ENCODE measurements at places on chromosomes 1 and 21.

DNA sequence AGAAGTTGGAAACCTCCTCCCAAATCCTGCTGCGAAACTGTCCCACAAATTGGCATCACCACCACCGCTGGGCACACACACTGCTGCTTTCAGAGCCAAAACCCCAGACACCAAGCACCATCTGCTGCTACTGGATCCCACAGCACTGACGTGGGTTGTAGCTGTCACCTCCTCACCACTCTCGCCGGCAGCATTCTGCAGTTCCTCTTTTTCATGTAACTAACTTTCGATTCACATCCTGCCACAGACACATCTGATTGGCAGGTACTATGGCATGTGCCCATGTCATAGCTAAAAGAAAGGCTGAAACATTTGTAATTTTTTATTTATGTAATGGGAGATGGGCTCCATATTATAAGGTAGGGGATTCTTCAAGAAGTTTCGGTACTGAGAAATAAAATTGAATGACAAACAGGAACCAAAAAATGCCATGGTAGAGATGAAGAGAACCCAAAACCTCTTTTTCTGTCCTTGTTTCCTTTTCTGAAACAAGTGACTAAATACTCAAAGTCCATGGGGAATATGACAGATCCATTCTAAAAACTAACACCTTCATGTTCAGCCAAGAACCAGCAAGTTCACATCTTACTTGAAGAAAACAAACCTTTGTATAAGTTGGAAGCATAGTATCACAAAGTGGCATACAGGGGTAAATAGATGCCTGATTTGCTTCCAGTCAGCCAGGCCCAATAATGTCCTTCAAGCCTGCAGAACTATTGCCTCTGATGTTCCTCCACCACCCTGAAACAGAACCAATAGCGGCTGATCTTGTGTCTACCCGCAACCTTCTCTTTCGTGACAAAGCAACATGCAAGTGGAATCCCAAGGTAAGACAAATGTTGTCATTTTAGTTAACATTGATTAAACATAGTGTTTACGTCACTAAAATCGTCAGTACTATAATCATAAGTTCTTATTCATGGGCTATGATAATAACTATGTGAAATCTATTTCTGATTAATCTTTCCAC is 26.6 kb upstream of the RGS13 start:
- no peak for DNase-seq

GRCh38 chr1:231183639-231184590 is 22.1 kb downstream of the TRIM67 start:
- no peak for DNase-seq

DNA sequence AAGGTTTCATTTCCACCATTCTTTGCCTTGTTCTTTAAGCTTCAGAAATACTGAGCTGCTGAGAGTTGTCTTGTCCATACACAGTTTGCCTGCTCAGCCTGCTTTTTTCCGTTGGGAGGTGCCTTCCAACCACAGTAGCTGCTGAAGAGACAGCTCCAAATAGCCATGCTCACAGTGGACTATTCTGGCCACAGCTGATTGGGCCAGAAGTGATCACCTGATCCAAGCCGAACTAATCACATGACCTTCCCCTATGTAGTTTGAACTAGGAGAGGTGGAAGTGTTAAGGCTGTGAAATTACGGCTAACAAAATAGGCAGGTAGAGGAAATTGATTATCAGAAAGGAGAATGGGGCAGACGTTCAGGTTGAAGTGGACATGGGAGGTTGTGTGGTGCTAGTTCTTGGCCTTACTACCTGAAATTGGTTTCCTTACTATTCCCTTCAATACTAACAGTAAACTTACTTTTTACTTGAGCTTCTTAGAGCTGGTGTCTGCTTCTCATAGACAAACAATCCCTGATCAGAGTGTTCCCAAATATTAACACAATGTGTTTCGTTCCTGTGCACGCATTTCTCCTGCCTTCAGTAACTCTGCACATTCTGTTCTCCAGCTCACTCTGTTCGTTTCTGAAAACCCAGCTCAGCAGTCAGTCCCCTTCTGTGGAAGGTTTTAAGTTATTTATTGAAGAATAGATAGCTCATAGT is 136.1 kb downstream of the RWDD3 start:
- peak; percentile 0 for DNase-seq

DNA sequence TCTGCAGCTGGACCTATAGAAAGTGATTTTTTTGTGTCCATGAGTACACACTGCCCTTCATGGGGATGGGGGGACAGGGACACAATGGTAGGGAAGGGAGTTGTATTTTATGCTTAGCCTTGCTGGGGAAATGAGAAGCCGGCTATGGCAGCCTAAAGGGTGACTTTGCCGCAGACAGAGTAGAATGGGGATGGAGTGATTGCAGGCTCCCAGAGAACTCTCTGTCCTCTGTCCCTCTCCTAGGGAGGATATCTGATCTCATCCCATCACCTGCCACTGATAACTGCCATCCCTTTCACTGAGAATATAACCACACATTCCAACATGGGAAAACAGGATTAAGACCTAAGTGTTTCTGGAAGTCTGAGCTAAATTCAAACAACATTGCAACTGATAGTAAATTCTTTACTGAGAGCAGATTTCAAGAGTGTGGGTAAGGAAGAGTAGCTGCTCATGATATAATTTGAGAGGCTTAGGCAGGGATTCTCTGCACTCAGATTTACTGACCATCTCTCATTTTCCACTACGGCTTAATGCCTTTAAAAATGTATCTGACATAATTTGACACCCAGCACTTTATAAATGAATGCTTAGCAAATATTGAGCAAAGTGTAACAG is 13.9 kb downstream of the SH2D1B start:
- no peak for DNase-seq

DNA sequence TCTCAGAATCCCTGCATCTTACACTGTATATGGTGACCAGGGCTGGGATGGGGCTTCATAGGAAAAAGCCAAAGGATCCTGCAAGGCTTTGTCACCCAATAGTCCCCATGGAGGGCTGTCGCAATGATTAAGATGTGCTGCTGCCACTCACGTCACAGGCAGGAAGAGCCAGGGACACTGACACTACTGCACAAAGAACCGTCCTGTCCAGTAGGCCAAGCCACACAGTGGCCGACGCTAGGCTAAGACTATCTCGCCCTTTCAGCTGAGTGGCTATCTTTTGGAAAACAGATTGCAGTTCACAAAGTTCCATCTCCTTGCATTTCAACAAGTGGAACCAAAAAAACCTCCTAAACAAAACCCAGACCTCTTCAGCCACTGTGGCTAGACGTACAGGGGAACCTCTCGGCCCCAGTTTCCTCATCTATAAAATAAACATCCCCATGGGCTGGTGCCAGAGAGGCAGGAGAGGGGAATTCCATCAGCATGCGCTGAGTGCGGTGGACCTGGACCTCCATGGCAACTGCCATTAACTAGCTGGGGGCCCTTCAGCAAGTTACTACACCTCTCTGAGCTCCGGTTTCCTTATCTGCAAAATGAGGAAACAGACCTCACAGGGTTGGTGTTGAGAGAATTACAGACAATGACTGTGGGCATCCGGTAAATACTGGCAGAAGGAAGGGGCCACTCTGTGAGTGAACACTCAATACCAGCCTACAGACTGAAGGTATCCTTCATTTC is 8.7 kb downstream of the CAPZB start:
- no peak for DNase-seq

GRCh38 chr1:201127755-201128455 is 921 bp upstream of the ASCL5 start:
- DNase-seq, result peak; percentile 48

DNA sequence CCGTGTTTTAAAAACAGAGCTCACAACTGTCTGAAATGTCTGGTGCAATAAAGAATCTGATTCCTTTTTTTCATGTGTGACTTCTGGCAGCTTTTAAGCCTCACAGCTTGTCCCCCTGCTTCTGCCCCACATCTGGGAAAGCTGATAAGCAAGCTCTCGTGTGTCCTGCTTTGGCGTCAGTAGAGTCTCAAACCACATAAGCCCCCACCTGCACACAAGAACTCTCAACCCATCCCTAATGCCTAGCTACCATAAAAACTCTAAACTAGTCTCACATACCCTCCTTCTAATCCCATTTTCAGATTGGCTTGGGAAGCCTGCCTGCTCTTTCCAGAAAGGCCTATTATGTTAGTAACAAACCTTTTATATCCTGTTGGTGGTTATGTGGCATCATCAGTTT is 94.6 kb upstream of the DAB1 start:
- no peak for DNase-seq

DNA sequence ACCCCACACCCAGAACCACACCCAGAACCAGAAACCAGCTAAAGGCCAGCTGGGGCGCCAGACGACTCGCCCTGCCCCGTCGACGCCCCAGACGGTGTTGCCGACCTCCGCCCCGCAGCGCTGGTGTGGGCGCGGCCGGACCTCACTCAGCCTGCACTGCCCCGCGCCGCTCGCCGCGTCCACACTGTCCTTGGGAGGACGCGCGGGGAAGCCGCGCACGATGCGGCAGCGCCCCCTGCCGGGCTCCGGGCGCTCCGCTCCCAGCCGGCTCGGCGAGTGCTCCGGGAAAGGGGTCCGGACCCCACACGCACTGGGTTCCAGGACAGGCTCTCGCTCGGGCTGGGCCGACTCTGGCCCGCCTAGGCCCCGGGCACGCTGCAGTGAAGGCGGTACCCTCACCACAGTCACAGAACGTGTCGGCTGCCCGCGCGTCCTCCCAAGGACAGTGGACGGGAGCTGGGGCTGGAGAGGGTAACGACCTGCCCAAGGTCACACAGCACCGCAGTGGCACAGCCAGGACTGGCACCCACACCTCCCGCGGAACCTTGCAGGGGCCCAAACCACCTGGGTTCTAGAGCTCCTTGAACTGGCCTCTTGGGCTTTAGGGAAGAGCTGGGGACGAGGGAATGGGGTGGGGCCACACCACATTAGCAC is 90.2 kb downstream of the DMRTA2 start:
- DNase-seq, result peak; percentile 35

GRCh38 chr1:234780112-234780511 is 170.1 kb upstream of the IRF2BP2 start:
- no peak for DNase-seq

DNA sequence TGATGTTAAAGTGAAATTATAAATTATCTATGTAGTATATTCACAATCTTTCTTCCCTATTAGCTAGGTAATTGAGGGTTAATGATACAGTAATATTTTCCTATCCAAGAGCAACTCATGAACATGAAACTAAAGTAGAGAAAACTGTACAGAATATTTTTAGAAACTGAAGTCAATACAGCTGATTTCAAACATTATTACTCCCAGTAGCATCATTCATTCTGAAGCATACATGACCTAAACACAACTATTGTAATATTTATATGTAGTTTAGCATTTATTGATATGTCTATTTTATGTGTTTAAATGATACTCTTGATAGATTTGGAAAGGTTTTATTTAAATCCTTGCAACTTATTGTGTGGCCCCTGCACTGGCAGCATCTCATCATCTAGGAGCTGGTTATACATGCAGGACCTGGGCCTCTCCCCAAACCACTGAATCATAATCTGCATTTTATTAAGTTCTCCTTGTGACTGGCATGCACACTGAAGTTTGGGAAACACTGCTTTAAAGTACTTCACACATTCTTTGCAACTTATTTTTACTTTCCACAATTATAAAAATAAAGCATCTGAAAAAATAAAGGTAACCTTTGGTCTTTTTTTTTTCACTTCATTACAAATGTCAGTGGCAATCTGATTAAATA is 199.9 kb downstream of the LRRC40 start:
- no peak for DNase-seq

DNA sequence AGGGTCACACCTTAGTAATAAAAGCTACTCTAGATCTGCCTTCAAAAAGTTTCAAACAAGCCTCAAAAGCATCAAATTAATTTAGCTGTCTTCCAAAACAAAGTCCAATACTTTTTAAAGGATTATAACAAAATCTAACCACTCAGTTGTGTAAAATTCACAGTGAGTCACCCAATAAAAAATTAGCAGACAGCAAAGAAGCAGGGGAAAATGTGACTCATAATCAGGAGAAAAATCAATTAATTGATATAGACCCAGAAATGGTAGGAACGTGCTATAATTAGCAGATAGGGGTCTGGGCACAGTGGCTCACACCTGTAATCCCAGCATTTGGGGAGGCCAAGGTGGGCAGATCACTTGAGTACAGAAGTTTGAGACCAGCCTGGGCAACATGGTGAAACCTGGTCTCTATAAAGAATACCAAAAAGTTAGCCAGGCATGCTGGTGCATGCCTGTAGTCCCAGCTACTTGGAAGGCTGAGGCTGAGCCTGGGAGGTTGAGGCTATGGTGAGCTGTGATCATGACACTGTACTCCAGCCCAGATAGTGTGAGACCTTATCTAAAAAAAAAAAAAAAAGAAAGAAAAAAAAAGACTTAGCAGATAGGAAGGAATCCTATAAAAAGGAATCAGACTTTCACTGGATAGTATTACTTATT is 8.1 kb upstream of the MYOG start:
- DNase-seq, result peak; percentile 22

- DNase-seq, result no peak
Measured at GRCh38 chr1:76160225-76160624, 85.7 kb downstream of the ST6GALNAC3 start.

DNA sequence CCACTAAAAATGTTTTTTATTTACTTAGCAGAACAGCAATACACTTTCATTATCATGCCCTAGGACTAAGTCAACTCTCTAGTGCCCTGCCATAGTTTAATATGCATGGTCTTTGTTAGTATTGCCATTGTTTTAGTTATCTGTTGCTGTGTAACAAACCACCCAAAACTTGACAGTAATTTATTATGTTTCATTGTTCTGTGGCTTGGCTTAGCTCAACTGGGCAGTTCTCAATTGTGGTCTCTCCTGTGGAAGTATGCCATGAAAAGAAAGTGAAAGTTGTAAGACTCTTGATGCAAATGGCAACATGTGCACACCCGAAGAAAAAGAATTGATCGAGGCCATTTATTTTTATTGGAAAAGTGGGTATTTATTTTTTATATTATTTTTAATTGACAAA is 206.3 kb upstream of the KCTD3 start:
- peak; percentile 3 for DNase-seq

DNA sequence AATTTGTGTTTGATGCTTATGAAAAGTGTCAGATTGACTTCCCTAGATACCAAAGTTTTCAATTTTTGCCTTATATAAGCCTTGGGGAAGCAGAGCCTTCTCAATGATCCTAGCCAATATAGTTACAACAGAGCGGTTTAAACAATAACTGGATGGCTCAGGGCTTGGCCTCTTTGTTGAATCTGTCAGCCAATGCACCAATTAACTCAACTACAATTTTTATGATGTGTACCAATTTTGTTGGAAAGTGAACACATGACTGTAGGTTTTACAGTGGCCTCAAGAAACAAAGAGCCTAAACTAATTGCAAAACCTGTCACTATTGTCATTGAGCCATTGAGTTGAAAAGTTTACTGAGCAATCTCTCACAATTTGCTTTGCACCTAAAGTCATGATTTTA is 71.6 kb upstream of the RGS18 start:
- no peak for DNase-seq

GRCh38 chr1:46718340-46718726 is 581 bp downstream of the EFCAB14 start:
- peak; percentile 26 for DNase-seq

GRCh38 chr1:1862905-1863547 is 27.9 kb downstream of the GNB1 start:
- no peak for DNase-seq

- DNase-seq, result no peak
Measured at GRCh38 chr1:199747984-199748383, 279.5 kb upstream of the NR5A2 start.

- no peak for DNase-seq
Measured at GRCh38 chr1:80170811-80171485, 1164.4 kb upstream of the ADGRL4 start.

- no peak for DNase-seq
Measured at GRCh38 chr1:82520611-82521010, 719.9 kb downstream of the ADGRL2 start.
